ENCODE measurements at places on chromosomes 7 and 10.

DNA sequence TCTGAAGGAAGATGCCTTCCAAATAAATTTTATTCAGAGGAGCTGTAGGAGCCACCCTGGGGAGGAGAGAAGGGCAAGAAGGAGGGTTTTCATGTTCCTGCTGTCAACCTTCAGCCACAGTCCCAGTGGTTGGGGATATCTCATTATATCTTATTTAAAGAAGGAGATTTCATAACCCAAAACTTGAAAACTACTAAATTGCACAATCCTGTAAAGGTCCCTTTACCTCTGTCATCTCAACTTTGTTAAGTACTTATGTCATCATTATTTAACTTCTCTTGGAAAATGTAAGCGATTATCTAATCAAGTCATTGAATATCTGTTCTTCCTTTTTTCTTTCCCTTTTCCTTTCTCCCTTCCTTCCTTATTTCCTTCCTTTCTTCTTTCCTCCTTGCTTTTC, 794.5 kb upstream of the IGFBP3 start:
- DNase-seq = no peak

DNA sequence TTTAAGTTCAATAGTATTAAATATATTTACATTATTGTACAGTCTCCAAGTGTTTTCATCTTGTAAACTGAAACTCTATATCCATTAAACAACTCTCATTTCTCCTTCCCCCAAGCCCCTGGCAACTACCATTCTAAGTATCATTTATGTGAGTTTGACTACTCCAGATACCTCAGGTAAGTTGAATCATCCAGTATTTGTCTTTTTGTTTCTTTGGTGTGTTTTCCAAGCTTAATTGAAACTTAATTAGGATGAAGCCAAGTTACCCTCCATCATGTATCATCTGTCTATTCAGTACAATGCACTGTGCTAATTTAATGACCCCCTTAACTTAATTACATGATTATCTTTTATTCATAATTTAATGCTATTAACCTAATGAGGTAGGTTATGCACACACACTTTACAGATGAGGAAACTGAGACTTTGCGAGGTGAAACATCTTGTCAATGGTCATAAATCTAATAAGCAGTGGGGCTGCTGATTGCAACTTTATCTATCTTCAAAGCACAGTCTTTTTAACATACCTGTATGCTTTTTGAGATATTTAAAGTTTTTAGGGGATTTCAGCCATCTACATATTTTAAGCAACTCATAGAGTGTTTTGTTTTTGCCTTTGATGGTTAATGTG, 663 bp downstream of the MACC1 start:
- DNase-seq = no peak

GRCh38 chr10:112700215-112700671, 249.8 kb upstream of the TCF7L2 start:
- DNase-seq = no peak

DNA sequence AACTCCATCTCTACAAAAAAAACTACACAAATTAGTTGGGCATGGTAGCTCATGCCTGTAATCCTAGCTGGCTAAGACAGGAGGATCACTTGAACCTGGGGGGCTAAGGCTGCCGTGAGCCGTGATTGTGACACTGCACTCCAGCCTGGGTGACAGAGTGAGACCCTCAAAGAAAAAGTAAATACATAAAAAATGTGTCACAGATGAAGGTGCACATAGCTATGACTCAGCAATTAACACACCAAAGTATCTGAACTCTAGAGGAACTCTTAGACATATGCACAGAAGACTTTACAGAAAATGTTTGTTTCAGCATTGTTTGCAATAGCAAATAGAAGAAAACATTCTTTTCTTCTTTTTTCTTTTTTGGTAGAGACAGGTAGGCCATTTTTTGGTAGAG, 8.3 kb downstream of the C10orf62 start:
- DNase-seq = no peak

DNA sequence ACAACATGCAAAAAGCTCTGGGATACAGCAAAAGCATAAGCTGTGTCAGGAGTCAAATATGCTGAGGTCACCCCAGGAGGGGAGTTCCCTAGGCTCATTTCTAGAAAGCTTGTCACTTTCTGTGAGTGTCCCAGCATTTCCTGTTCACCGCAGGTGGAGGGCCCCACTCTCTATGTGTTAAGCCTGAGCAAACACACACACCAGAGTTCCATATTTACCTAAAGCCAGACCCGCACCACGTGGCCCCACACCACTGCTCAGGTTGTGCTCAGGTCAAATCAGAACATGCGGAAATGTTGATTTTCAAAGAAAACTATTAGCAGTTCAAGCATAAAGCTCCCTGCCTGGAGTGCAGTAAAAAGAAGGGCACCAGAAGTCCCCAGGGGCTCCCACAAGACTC, 259.6 kb upstream of the PPP2R2D start:
- DNase-seq = no peak

DNA sequence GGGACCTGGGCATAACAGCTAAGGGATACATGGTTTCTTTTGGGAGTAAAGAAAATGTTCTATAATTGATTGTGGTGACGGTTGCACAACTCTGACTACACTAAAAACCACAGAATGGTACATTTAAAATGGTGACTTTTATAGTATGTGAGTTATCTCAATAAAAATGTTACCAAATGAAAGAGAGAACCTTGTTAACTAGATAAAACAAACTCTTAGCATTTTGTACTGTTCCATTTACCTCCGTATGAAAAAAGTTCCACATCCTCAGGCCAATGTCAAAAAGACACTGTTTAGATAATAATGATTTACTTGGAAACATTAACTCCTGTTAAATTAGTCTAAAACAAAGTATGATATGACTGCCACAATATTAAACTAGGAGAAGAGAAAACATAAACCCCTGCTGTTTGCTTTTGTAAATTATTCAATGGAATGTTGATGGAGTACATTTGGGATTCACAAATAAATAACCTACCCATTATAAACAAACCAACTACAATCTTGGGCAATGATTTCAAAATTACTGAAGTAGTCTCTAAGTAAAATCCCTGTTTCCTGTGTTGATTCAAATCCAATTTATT, 60.7 kb downstream of the SMURF1 start:
- DNase-seq = no peak

- no peak for DNase-seq
These were observed 36.3 kb downstream of the CHN2 start for GRCh38 chr7:29230871-29231345.

DNA sequence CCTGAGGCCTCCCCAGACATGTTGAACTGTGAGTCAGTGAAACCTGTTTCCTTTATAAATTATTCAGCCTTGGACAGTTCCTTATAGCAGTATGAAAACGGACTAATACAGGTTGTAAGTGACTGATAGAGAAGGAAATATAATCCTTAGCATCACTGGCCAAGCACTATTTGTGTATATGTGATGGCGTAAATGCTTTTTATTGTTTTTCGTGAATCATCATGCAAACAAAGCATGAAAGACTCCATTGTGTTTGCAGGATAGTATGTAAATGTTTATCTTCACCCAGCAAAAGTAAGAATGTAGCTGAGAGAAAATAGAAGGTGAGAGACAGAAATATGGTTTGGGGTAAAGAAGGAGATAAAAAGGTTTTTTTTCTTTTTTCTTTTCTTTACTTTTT, 92.5 kb upstream of the LRGUK start:
- DNase-seq = no peak

GRCh38 chr7:2607122-2607922, 24.5 kb upstream of the TTYH3 start:
- DNase-seq = no peak

DNA sequence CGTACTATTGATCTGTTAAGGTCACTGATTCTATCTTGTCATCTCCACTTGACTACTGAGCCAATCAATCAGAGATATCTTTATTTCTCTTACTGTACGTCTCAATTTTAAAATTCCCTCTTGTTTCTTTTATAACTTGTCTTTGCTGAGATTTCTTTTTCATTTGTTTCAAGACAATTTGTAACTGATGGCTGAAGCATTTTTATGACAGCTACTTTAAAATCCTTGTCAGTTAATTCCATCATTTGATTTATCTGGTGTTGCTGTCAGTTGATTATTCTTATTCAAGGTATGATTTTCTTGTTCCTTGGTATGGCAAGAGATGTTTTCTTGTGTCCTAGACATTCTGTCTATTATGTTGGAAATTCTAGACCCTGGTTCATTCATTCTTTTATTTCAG, 76.6 kb downstream of the TYW1B start:
- DNase-seq = no peak

- DNase-seq = no peak
These were observed 22.5 kb downstream of the ORC5 start for GRCh38 chr7:104185346-104185745.

DNA sequence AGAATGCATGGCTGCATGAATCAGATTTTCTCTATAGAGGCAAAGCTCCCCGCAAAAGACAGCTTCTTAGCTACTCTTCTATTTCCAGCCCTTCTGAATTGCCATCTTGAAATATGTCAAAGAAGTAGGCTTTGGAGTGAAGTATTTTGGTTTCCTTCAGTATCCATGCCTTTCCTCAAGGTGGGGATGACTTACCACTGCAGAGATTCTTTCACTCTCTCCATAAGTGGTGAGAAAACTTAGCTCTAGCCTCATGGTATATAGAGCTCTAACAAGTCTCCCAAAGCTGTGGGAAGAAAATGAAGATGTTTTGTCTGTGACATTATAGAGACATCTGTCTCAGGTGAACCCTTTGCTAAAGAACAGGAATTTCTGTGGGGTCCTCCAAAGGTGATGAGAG, 89.6 kb upstream of the ITGB1 start:
- no peak for DNase-seq

GRCh38 chr7:42338916-42339540, 102.0 kb upstream of the GLI3 start:
- no peak for DNase-seq

DNA sequence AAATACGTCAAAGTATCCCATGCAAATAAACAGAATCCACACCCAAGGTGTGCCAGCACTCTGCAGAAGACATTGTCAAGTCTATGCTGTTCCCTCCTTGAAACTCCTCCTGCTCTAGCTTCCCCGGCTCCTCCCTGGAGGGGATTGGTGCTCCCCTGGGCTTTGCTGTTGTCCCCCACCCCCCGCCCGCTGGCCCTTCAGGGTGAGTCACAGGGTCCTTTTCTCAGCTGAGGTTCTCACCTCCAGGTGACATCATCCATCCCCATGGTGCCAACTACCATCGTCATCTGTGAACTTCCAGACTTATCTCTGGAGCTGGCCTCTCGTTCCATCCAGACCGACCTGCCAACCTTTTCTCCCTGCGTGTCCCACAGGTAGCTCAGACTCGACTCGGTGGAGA, 77.0 kb downstream of the ITIH5 start:
- DNase-seq = no peak

DNA sequence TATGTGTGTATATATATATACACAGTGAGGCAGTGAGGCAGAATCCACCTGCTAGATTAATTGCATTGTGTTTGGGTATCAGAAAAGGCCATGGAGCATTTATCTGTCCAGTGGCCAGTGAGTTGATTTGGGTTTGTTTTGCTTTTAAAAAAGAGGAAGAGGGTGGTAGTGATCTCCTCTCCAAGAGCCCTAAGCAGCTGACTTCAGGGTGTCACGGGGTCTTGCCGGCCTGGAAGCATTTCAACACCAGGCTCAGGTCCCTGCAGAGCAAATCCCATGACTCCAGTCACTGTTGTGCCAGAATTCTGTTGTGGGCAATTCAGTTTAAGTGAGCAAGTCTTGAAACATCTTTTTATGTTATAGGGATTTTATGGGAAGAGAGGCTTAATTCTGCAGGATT, 30.6 kb upstream of the GPNMB start:
- no peak for DNase-seq

GRCh38 chr7:41170466-41170865, 532.4 kb downstream of the INHBA start:
- DNase-seq = no peak

DNA sequence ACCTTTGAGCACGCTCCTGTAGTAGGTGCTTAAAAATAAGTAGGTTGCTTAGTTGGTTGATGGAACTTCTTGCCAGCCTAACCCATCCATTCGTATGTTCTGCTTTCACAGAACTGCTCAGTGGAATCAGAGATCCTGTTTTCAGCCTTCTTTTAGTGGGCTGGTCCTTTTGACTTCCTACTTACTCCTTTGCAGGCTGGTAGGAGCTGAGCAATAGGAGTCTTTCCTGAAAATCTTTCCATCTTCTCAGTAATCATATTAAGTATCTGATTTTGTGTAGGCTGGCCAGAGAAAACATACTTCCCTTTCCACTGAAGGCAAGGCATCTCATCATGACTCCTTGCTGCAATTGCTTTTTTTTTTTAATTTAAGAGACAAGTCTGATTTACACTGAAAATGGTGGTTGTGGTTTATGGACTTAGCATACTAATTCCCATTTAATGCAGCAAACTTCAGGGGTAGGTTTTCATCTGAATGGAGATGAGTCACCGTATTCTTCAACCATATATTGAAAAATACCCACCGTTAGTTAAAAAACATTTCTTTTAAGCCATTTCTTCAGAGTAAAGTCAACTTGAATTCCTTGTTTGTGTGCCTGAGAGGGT, 208.0 kb downstream of the ZNF365 start:
- no peak for DNase-seq

DNA sequence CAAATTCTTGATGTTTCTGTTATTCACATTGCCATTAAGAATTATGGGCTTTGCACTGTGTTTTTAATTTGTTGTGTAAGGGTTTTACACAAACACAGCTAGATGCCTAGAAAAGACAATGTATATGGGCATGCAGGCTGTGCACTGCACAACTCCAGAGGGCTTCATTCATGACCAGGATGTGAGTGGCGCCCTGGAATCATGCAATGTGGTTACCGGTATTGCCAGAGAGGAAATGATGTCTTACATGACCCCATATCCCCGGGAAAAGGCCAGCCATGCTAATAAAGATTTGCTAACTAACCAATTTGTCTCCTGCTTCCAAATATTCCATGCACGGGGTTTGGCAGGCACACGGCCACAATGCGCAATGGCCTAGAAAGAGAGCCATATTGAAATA, 16.9 kb downstream of the KCNMA1 start:
- DNase-seq = no peak

DNA sequence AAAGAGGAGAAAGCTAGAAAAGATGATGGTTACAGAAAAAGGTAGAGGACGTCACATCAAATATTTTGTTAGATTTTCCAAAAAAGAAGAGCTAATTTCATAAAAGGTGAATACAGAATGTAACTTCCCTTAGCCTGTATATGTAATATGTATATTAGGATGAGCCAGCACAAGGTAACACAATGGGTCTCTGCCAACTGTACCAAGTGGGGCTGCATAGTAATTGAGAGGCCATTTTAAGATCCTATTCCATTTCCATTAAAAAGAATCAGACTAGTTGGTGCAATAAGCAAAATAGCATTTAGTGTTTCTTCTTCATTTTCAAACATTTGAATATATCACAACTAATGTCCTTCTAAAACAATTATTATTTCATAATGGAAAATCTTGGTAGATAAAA, 134.6 kb downstream of the SEMA3A start:
- no peak for DNase-seq

GRCh38 chr7:20831956-20832355, 45.3 kb upstream of the SP8 start:
- DNase-seq = no peak

GRCh38 chr7:129498021-129498420, 4.3 kb upstream of the SMKR1 start:
- DNase-seq = no peak

GRCh38 chr7:6165075-6165474, 107.3 kb downstream of the CYTH3 start:
- DNase-seq = no peak

Measured in hypothalamus (tissue), 51 donors.